ENCODE measurements at places on chromosomes 1 and 21.

GRCh38 chr1:93178418-93178817, 1.8 kb downstream of the TMED5 start:
- DNase-seq = no peak

GRCh38 chr1:151989211-151989862, 4.3 kb downstream of the S100A10 start:
- peak; percentile 28 for DNase-seq

DNA sequence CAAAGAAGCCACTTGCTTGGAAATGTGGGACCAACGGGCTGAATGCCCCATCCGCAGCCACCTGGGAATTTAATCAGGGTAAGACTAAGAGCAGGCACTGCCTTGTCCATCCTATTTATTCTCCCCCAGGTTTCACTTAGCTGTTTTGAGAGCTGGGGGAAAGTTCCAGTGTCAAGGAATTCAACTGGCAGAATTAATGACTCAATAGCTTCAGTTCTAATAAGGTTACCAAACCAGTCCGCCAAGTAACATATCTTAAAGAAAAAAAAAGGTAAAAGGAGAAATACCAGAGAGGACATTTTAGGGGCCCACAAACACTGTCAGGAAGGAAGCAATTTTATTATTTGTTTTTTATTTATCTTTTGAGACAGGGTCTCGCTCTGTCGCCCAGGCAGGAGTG, 157.6 kb upstream of the SOD1 start:
- DNase-seq = no peak

GRCh38 chr1:42017259-42017658, 98.5 kb upstream of the HIVEP3 start:
- DNase-seq = no peak

GRCh38 chr1:38608202-38608864, 251.2 kb downstream of the RRAGC start:
- peak; percentile 37 for DNase-seq

- no peak for DNase-seq
These were observed 4.5 kb downstream of the TRAF5 start for GRCh38 chr1:211331011-211331709.

- no peak for DNase-seq
These were observed 62.9 kb upstream of the SIM2 start for GRCh38 chr21:36636016-36636415.

GRCh38 chr1:171247501-171247900, 793 bp upstream of the FMO1 start:
- DNase-seq = no peak

Data from KBM-7 (cell line).